ENCODE measurements at places on chromosomes 12 and 14.

GRCh38 chr12:112907415-112908157, 824 bp downstream of the OAS1 start:
- DNase-seq = no peak

- DNase-seq = no peak
Observed at GRCh38 chr12:53500142-53500775, 824 bp upstream of the TARBP2 start.

GRCh38 chr12:49111206-49111605, 559 bp upstream of the LMBR1L start:
- no peak for DNase-seq

- no peak for DNase-seq
Observed at GRCh38 chr12:69698054-69698453, 1.0 kb downstream of the BEST3 start.

DNA sequence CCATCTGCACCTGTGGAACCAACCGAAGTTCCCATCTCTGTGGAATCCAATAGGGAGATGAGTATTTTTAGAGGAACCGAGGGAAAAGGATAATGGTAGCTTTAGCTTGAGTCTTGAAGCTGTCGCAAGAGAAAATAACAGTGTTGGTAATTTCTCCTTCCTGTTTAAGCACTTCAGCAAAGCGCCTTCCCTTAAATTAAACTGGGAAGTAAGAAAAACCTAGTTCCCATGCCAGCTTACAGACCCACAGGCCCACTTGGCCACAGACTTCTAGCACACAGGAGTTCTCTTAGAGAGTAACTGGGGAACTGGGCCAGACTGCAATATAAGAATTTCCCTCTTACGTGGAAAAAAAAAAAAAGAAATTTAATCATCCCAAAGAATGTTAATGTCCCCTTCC, 223.8 kb downstream of the EFCAB11 start:
- no peak for DNase-seq

- DNase-seq = peak; percentile 68
Observed at GRCh38 chr14:104677512-104678332, 11.7 kb upstream of the INF2 start.

- no peak for DNase-seq
Observed at GRCh38 chr14:89625244-89625713, 208.2 kb upstream of the FOXN3 start.

- no peak for DNase-seq
Observed at GRCh38 chr12:79067977-79068376, 203.4 kb downstream of the SYT1 start.

DNA sequence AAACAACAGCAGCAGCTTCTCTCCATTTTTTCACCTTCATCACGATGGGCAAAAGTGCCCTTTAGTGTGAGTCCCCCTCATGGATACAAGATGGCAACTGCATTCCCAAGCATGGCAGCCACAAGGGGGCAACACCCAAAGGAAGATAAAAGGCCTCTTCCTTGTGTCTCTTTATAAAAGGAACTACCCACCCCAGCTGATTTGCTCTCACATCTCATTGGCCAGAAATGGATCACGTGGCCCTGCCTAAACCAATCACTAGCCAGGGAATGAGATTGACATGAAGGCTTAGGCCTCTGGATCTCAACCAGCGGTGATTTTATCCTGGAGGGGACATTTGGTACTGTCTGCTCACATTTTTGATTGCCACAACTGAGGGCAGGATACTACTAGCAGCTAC, 21.9 kb upstream of the IFT81 start:
- DNase-seq = no peak

DNA sequence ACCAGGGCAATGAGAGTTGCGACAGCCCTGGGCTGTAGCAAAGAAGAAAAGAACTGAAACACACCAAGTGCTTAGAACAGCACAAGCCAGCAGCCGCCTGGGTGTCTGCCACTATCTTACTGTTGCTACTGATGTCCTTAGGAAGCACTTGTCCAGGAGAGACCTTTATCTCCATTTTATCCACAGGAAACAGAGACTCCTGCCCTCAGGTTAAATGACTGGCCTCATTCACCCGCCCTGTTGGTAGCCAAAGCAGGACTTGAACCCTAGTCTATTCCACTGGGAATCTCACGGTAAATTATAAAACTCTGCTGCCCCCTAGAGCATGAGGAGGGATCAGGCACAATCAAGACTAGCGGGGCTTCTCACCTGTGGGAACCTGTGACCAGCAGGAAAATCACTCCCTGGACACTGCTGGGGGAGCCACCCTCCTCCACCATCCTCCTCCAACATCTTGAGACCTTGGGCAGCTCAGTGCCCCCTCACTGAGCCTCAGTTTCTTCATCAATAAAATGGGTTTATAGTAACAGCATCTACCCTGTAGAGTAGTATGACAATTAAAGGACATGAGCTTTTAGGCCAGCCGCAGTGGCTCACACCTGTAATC, 20.5 kb upstream of the TESC start:
- no peak for DNase-seq

GRCh38 chr12:67222302-67222701, 46.9 kb upstream of the CAND1 start:
- no peak for DNase-seq

DNA sequence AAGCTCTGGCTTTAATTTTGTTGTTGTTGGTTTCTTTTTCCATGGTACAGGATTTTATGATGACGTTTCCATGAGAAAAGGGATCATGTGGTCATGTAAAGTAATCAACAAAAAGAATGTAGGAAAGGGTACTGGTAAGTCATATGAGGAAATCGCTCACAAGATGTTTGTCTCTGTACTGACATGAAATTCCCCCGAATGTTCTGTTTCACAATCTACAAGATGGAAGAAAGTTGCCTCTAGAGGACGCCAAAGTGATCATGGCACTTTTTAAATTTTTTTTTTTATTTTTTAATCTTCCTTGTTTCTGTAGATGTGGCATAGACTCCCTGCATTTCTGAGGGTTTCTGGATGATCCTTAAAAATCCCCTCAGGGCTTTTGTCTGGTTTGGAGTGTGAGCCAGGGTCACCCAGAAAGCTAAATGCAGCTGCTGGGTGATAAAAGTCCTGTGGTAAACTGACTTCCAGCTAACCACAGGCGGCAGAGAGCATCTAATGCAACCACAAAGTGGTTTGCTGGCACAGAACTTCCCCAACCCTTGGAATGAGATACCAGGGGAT, 393.5 kb downstream of the CCDC91 start:
- no peak for DNase-seq

Data from stimulated activated CD8-positive, alpha-beta memory T cell treated with anti-CD3 and anti-CD28 coated beads, Interleukin-4, amount 100 ng/mL, for 4 hours (primary cell).